ENCODE measurements at places on chromosomes 2 and 18.
A peak's percentile ranks its signal among the peaks of the same experiment; 100 is the strongest.

GRCh38 chr2:196742685-196743084, 56.8 kb downstream of the GTF3C3 start:
- no peak for DNase-seq

DNA sequence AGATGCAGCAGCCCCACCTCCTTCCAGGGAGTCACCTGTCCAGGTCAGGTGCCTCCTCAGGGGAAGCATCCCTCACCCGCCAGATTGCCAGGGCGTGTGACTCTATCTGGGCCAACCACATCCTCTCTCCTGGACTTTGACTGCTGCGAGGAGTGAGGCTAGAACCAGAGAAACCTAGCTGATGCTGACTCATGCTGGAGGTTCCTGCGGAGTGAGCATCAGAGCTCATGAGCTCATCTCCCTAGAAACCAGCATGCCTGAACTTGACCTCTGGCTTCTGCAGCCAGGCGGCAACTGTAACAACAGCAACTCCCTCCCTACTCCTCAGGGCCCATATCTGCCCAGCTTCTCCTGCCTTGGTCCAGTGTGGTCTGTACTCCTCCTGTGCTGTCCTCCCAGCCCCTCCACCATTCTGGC, 28.3 kb upstream of the NT5DC4 start:
- DNase-seq = no peak

GRCh38 chr2:134144081-134144596, 109.7 kb upstream of the MGAT5 start:
- no peak for DNase-seq

- no peak for DNase-seq
These were observed 67.8 kb upstream of the MAP4K3 start for GRCh38 chr2:39504790-39505335.

DNA sequence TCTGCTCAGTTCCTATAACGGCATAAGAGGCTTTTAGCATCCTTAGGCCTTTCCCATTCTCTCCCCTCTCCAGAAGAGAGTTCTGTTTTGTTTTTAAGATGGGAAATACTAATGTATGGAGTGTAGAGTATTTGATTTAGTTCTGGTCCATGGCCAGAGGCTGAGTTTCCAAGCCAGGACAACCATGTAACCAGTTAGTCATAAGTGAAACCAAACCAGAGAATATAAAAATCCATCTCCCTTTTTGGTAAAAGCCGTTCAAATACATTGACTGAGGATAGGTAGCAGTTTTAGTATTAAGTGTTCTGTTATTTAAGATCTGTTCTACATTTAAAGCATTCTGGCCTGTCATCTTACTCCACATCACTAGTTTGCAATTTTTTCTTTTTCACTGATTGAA, 3.1 kb downstream of the PSMD1 start:
- DNase-seq = no peak

GRCh38 chr2:198544461-198544860, 740.1 kb downstream of the PLCL1 start:
- no peak for DNase-seq

GRCh38 chr2:235240574-235240973, 253.3 kb upstream of the AGAP1 start:
- DNase-seq = no peak

GRCh38 chr2:11705063-11705462, 35.1 kb upstream of the NTSR2 start:
- no peak for DNase-seq

GRCh38 chr2:128312411-128312810, 6.3 kb downstream of the HS6ST1 start:
- no peak for DNase-seq

DNA sequence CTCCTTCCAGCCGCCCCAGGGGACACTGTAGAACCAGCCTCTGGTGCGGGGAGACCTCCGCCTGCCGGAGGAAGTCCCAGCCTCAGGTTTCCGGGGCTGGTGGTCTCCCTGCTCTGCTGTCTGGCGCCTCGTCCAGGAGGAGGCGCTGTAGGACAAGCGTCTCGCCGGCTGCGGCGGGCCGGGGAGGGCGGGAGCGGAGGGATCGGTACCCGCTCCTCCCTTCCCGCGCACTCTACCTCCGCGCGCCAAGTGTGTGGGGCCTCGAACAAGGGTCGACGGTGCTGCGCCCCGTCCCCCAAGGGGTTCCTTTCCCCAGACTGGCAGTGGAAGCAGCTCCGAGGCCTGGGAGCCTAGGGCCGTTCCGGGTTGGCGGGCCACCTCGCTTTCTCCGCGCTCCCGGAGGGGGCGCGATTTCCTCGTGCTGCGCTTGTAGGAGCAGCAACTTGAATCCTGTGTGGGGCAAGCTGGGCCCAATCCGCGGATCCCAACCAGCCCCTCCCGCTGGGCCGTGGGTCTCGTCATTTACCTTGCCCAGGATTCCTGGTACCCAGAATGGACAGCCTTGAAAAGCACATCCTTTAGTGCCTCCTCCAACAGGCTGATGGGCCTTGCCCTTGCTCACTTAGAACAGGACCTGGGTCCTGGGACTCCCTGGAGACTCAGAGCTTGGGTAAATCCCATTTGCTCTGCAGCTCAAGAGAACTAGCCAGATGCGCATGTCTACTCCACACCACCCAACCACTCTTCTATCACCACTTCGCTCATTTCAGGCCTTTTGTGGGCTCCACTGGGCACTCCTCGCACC, 10.6 kb upstream of the HOXD4 start:
- DNase-seq = peak; percentile 86

DNA sequence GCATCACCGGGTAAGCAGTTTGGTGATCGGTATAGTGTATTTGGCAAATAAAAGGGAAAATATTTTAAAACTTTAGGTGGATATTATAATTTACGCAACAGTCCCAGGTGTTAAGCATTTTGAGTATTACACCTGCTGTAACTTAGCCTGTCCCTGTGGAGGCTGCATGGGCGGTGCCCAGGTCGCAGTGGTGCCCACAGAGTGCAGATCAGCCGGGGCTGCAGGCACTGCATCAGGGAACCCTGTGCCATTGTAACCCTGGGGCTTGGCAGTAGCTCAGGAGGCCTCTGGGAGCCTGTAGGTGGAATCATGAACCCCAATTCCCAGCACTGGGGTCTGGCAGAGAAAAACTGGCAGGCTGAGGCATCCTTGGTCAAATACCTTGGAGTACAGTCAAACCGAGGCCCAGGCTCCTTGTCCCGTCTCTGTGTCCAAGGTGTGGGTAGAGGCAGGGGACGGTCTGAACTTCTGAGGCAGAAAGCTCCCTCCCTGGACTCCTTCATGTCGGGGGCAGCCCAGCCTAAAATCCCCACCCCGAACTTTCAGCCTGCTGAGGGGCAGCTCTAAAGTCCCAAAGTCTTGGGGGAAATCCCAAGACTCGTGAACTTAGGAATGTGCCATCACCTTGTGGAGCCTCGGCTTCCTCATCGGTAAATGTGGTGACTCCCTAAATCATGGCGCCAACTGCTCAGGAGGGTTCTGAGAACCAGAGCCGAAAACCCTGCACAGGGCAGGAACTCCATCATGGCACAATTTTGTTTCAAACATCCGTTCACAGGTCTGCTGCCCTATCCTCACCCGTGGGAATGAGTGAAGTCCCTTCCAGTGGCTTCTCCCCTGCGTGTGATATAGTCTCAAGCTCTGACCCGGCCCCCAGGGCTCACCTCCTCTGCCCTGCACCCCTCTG, 85.7 kb downstream of the INHBB start:
- no peak for DNase-seq

- DNase-seq = no peak
These were observed 1.7 kb downstream of the ARHGAP28 start for GRCh38 chr18:6731222-6731596.

GRCh38 chr2:168986398-168986943, 44.7 kb downstream of the ABCB11 start:
- DNase-seq = no peak

DNA sequence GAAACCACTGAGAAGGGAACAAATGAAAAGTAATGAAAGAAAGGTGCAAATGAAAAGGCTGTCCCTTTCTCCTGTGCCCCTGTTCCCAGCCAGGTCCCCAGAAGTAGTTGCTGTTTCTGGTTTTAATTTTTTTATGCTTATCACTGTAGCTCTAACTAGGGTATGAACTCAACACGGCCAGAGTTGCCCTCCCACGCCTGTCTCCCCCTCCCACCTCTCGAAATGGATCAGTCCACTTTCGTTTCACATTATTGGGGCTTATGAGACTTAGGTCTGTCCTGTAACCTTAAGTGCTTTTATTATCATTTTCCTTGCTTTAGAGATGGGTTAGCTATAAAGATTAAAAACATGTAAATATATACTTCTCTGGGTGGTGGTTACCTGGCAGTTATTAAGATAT, 8.6 kb downstream of the RBFA start:
- DNase-seq = no peak

DNA sequence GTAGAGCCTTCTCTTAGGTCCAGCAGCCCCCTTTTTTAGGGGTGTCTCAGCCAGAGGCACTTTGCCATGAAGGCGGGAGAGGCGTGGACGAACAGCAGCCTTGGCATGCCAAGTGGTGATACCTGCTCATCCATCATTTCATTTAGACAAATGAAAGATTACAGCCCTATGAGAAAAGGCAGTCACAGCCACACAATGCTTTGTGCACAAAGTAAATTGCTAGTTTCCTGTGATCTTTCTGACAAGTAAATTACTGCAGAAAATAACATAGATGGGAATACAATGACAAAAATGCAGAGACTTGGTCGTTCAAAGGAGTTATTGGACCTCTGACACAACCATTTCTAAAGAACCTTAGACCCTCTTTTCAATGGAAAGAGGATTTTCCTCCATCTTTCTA, 94.9 kb downstream of the RND3 start:
- no peak for DNase-seq

- DNase-seq = no peak
These were observed 526.2 kb downstream of the IRS1 start for GRCh38 chr2:226273440-226273839.

DNA sequence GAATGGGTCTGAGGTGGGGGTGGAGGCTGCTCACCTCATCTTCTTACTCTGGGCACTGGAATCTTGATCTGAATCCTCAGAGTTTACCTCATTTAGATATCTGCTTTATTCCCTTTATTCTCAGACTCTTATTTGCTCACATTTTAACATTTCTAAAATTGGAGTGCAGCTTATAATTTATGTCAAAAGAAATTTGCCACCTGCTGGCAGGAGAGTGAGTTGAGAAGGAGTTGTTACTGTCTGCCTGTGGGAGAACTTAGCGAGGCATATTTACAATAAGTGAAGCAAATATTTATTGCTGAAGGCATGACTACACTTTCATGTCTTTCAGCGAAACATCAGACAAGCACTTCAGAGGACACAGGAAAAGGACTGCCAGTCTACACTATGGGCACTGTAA, 16.4 kb upstream of the KIAA2012 start:
- DNase-seq = no peak

GRCh38 chr2:167005096-167005495, 116.8 kb downstream of the XIRP2 start:
- no peak for DNase-seq

DNA sequence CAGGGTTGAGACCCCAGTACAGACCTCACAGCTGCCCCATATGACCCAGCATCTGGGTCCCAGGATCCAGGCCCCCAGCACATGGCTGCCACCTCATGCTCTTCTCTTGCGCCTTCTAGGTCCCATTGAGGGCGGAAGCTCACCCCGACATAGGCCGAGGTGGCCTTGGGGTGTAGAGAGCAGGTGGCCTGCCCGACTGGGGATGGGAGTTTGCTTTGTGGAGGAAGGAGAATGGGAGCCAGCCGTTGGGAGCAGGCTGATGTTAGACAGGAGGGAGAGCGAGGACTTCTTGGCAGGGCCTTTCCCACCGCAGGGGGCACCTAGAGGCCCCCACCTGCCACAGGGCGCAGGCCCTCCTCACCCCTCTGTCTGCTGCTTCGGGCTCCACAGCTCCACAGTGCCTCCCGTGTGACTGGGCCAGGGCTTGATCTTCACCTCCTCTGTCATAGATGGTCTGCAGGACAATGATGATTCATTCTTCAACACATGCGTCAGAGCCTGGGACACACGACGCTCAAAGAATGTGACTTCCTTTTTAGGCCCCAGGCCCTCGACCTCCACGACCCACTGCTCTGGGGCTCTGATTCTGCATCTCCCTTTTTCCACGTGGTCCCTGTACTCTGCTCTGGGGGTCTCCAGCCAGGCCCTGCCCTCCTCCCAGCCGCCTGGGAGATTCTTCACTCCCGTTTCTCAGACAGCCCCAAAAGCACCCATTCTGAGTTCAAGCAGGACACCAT, 86.6 kb upstream of the ODC1 start:
- DNase-seq = no peak

DNA sequence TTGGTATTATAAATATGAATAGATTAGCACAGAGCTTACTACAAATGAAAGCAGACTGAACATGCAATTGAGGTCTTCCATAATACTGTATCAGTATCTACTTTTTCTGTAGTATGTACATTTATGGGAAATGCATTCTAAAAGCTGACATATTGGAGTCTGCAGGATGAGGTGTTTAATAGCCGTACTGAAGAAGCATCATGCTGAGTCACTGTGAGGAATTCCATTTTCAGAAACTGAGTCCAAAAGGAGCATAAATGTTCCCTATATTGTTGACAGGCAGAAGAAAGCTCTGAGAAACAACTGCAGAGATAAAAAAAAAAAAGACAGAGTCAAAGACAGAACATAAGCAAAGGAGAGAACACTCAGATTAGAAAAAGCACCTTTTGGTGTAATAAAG, 366.7 kb upstream of the SPHKAP start:
- no peak for DNase-seq

DNA sequence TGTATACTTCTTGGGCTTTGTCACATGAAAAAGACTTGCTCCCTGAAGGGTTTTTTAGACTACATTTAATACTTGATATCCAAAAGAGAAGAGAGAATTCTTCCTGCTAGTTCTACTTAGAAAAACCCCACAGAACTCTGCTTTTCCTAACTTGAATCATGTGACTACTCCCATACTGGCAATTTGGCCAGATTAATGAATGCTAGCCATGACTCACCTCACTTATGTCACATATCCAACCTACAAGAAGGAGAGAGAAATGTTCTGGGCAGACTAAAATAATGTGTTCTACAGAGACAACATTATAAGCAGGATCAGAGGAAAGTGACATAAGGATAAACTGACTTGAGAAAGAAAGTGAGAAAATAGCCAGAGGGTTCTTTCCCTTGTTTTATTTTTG, 249.3 kb upstream of the GULP1 start:
- DNase-seq = no peak

DNA sequence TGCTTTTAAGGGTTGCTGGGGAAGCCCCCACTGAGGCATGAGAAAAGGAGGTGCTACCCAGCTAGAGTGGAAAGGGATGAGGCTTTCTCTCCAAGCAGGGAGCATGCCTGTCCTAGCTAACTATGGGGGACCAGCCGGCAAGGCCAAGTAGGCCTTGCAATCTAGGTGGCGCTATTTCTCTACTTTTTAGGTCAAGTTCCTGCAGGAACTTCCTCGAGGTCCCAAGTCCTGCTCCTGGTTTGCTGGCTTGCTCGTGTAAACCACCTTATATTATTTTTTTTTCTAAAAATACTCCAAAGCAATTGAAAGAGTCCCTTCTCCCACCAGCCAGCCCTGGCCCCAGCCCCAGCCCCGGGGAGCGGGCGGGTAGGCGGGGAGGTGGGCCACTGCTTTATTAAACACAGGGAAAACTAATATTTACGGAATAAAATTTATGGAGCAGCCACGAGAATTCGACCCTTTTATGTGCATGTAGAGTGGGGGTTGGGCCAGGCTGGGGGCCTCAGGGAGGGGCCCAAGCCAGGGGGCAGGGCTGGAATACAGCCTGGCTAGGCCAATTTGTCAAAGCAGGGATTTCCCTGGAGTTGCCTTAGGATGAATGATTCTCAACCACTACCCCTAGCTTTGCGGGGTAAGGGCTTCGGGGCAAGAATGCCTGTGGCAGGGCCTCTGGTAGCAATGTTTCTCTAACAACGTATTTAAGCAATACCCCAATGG, 12.8 kb upstream of the IHH start:
- peak; percentile 26 for DNase-seq

- DNase-seq = no peak
These were observed 5.4 kb downstream of the SEMA4C start for GRCh38 chr2:96864343-96865091.

- no peak for DNase-seq
These were observed 102.7 kb upstream of the ARHGAP15 start for GRCh38 chr2:143026411-143027054.
